ENCODE measurements at places on chromosomes 6 and 20.
A peak's percentile ranks its signal among the peaks of the same experiment; 100 is the strongest.

- no peak for DNase-seq
Measured at GRCh38 chr6:167547751-167548150, 222.9 kb downstream of the TTLL2 start.

DNA sequence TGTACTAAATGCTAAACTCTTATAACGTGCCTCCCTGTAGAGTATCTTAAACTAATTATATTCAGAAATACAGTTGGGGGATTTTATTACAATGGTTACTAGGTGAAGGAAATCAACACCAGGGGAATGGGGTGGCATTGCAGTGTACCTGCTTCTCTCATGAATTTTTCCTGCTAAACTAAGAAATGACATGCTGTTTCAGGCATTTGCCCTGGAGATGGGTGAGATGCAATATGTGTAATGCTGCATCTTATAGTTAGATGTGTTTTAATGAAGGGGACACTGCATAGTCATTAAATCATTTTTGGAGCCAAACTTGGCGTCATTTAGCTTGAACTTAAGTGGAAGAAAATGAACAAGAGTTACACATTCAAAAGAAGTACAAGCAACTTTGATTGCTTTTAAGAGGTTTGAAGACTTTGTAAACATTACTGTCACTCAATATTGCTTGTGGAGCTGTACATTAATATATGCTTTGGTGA, 4.3 kb downstream of the EYA4 start:
- no peak for DNase-seq

- DNase-seq, result no peak
Measured at GRCh38 chr6:154821099-154821498, 87.9 kb downstream of the SCAF8 start.

DNA sequence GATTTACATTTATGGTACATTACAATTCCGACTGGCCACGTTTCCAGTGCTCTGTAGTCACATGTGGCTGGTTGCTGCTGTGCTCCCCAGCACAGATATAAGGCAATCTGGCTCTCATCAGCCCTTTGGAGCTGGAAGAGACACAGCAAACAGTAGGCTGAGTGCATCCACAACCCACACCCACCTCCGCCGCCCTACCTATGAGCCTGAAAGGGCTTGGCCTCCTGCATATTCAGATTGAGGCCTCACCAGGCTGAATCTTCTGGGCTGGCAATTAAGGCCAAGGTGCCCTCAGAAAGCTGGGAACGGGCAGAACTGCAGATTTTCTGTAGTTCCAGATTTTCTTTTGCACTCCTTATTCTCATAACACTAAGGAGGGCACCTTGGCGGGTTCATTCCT, 2.7 kb upstream of the SNHG17 start:
- no peak for DNase-seq

DNA sequence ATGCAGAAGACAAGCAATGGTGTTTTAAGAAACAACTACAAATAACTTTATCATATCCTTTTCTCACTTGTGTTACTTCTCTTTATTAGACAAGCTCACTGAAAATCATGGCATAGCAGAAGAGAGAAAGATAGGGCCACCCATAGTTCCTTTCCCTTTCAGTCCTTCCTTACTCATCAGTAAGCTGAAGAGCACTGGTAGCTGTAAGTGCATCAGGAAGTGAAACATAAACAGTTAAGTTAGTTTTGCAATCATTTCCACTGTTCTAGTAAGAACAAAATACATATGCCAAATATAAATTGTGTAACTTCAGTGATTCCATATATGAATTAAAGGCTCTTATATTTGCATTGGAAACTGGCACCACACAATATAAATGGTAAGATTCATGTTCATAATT, 220.1 kb downstream of the HACE1 start:
- peak; percentile 88 for DNase-seq

- no peak for DNase-seq
Measured at GRCh38 chr6:54353975-54354374, 45.7 kb downstream of the TINAG start.

GRCh38 chr6:133441491-133441890, 200.3 kb downstream of the EYA4 start:
- DNase-seq, result no peak

- peak; percentile 29 for DNase-seq
Measured at GRCh38 chr6:20790032-20790791, 256.0 kb downstream of the CDKAL1 start.

GRCh38 chr6:4819706-4820283, 43.6 kb downstream of the CDYL start:
- peak; percentile 50 for DNase-seq

- no peak for DNase-seq
Measured at GRCh38 chr6:8530785-8531435, 95.6 kb upstream of the SLC35B3 start.

DNA sequence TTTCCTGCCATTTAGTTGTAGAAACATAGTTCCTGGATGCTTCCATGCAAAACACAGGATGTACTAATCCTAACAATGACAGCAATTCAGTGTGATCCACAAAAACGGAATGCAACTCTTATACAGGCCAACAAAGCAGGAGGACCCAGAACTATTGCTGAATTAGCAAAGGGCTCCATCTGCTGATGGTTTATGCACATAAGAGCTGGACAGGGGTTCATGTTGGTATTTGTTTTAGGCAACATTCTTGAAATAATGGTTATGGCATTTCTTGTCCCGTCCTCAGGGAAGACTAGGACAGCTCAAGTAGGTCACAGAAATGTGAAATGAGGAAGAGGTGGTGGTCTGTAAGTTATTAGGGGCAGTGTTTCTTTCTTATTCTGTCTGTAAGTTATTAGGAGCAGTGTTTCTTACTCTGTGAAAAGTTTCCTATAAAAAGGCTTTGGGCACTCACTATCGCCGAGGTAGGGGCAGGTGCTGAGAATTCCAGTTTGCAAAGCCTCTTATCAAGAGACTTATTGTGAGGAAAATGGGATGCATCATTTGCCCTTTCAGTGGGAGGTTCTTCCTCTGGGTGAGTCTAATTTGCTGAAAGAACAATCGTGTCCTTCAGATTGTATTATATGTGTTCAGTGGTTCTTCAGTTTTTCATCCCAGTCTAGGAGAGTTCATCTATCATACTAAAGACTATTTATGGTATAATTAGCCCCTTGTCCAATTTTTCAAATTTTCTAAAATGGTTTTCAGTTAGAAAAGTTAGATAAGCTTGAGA, 171.1 kb downstream of the MCHR2 start:
- peak; percentile 46 for DNase-seq

DNA sequence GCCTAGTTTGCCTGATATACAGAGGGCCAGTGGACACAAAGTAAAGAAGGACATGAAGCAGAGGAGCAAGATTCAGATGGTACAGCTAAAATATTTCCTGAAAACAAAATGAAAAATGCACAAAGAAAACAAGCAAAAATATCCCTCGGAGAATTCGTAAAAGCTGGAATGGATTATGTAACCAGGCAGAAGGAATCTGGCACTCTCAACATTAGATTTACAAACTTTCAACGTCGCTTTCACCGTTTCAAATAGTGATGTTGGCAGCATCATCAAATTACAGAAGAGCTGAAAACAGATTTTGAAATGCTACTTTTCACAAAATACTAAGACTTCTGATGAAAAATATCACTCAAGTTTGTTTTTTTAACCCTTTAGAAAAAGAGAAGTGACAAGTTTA, 11.7 kb downstream of the SMLR1 start:
- DNase-seq, result no peak

DNA sequence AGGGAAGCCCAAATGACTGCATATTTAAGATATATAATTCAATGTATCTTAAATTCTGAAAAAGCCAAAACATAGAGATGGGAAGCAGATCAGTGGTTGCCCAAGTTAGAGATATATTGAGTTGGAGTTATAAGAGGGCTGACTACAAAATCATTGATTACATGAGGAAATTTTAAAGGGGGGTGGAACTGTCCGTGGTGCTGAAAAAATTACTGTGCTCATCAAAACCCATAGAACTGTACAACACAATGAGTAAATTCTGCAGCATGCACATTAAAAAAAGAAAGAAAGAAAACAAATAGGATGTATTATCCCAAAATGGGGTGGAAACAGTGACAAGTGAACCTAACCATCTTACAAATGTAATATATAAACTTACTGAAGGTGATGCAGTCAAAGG, 100.9 kb downstream of the FUT9 start:
- no peak for DNase-seq

- DNase-seq, result peak; percentile 13
Measured at GRCh38 chr20:21125072-21125848, 622 bp upstream of the KIZ start.

GRCh38 chr20:44187054-44187771, at the start of gene JPH2:
JPH2 (minus strand) TSS chr20:44187188; CDS start chr20:44186705, 483 bp downstream.
- peak; percentile 62 for DNase-seq

GRCh38 chr20:59152559-59153354, 10.9 kb upstream of the ZNF831 start:
- no peak for DNase-seq

DNA sequence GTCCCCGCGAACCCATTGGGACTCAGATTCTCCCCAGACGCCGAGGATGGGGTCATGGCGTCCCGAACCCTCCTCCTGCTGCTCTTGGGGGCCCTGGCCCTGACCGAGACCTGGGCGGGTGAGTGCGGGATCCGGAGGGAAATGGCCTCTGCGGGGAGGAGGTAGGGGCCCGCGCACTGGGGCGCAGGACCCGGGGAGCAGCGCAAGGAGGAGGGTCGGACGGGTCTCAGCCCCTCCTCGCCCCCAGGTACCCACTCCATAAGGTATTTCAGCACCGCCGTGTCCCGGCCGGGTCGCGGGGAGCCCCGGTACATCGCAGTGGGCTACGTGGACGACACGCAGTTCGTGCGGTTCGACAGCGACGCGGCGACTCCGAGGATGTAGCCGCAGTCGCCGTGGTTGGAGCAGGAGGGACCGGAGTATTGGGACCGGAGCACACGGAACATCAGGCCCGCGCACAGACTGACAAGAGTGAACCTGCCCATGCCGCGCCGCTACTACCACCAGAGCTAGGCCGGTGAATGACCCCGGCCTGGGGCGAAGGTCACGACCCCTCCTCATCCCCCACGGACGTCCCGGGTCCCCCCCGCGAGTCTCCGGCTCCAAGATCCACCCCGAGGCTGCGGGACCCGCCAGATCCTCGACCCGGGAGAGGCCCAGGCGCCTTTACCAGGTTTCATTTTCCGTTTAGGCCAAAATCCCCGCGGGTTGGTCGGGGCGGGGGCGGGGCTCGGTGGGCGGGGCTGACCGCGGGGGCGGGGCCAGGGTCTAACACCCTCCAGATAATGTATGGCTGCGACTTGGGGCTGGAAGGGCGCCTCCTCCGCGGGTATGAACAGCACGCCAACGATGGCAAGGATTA, 15.7 kb upstream of the HLA-A start:
- peak; percentile 74 for DNase-seq

DNA sequence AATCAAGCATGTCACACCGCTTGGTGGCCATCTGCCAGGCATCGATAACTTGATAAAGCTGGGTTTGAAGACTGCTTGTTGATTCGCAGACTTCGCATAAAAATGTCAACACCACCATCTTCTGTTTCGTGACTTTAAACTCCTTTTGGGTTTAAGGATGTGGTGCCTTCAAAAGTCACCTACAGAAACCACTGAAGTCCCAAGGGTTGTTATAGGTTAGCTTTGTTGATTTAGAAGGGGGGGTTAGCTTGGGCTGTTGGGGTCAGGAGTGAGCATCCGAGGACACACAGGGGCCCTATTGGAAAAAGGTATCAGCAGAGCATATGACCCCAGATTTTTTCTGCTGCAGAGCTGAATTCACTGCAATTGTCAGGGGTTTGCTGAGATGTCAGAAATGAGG, 76.7 kb upstream of the SSTR4 start:
- DNase-seq, result no peak

GRCh38 chr6:29720863-29721262, 2.4 kb upstream of the HLA-F start:
- no peak for DNase-seq

DNA sequence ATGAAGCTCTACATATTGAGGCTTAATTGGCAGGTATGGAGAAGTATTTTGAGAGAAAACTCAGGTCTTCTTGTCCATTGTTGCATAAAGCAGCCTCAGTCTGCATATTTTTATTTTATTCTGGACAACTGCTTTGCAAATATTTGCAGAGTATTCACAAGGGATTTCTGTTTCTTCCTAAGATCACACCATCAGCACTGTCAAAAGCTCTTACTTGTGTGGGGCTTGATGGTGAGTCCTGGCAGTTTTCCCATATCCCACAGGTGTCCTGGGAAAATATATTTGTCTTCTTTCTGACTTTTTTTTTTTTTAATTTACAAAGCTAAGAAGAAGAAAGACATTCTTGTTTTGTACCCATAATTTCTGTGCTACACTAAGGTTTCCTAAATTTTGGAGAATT, 16.9 kb upstream of the MLIP start:
- no peak for DNase-seq

GRCh38 chr6:147205690-147206600, 1.7 kb downstream of the STXBP5 start:
- DNase-seq, result peak; percentile 54

DNA sequence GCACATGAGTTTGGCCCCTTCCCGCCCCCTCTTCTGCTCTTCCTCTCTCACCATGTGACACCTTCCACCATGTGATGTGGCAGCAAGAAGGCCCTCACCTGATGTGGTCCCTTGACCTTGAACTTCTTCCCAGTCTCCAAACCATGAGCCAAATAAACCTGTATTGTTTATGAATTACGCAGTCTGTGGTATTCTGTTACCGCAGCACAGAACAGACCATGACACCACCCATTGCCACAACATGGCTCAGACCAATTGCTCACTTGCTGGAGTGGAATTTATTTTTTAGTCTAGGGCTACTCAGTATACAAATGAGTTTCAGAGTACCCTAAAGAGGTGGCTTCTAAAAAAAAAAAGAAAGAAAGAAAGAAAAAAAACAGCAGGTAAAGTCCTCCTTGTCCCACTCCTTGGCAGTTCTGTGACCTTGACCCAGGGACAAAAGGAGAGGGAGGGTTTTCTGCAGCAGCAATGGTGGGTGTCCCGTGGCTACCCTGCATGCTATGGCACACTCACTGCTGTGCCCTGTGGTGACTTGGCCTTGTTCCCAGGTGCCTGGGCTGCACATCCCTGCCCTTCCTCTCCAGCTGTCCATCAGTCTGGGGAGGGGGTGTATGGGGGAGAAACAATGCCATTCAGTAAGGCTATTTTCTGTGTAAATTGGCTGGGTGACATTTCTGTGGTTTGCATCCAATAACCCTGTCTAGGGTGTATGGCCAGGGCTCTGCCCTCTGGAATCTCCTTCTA, 5.4 kb upstream of the VSX1 start:
- DNase-seq, result no peak

- DNase-seq, result no peak
Measured at GRCh38 chr6:48475275-48475674, 364.3 kb upstream of the PTCHD4 start.

GRCh38 chr6:25156123-25156522, 123.1 kb upstream of the CARMIL1 start:
- no peak for DNase-seq

GRCh38 chr6:39152262-39152661, 37.3 kb upstream of the SAYSD1 start:
- no peak for DNase-seq

- DNase-seq, result peak; percentile 73
Measured at GRCh38 chr6:128807577-128807976, 75.4 kb upstream of the LAMA2 start.

DNA sequence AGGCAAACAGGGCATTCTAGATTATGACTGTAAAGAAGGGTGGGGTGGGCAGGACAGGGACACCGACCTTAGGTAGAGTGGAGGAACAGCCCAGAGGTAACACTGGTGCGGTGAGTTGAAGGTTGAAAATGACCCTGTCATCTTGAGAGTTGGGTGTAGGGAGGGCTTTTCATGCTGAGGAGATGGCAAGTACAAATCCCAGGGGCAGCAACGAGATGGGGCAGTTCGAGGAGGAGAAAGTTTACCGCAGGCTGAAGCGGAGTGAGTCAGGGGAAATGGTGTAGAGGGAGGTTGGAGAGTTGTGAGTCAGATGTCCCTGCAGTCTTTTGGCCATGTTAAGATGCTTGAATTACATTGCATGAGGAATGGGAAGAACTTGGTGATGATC, 101.1 kb downstream of the HIVEP1 start:
- DNase-seq, result peak; percentile 86

- DNase-seq, result peak; percentile 15
Measured at GRCh38 chr6:55438203-55438602, 110.9 kb downstream of the GFRAL start.
